Cardiac muscle cell (in vitro differentiated cells and primary cell): ENCODE measurements at places on chromosomes 7 and 10.

GRCh38 chr7:10685040-10685439 is 288.6 kb upstream of the PHF14 start:
- no peak for DNase-seq

- no peak for DNase-seq
Measured at GRCh38 chr7:108395426-108395825, 60.8 kb downstream of the NRCAM start.

DNA sequence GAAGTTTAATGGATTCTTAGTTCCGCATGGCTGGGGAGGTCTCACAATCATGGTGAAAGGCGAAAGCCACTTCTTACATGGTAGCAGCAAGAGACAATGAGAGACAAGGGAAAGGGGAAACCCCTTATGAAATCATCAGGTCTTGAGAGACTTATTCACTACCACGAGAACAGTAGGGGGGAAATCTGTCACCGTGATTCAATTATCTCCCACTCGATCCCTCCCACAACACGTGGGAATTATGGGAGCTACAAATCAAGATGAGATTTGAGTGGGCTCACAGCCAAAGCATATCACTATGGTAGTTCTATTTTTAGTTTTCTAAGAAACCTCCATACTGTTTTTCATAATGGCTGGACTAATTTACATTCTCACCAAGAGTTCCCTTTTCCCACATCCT is 36.7 kb downstream of the SPAM1 start:
- peak; percentile 37 for DNase-seq

- DNase-seq, result peak; percentile 33
Measured at GRCh38 chr7:101137651-101138212, 10.8 kb downstream of the SERPINE1 start.

GRCh38 chr7:155843426-155844018 is 31.3 kb upstream of the SHH start:
- no peak for DNase-seq
